ENCODE measurements at places on chromosomes 1 and 21.

- no peak for DNase-seq
Observed at GRCh38 chr1:236799001-236799400, 3.9 kb downstream of the MTR start.

- DNase-seq = no peak
Observed at GRCh38 chr1:65606426-65606825, 186.0 kb downstream of the LEPR start.

- DNase-seq = no peak
Observed at GRCh38 chr1:177211231-177211630, 40.5 kb downstream of the BRINP2 start.

GRCh38 chr21:25385911-25386474 lies 221.3 kb downstream of the MRPL39 start:
- no peak for DNase-seq

DNA sequence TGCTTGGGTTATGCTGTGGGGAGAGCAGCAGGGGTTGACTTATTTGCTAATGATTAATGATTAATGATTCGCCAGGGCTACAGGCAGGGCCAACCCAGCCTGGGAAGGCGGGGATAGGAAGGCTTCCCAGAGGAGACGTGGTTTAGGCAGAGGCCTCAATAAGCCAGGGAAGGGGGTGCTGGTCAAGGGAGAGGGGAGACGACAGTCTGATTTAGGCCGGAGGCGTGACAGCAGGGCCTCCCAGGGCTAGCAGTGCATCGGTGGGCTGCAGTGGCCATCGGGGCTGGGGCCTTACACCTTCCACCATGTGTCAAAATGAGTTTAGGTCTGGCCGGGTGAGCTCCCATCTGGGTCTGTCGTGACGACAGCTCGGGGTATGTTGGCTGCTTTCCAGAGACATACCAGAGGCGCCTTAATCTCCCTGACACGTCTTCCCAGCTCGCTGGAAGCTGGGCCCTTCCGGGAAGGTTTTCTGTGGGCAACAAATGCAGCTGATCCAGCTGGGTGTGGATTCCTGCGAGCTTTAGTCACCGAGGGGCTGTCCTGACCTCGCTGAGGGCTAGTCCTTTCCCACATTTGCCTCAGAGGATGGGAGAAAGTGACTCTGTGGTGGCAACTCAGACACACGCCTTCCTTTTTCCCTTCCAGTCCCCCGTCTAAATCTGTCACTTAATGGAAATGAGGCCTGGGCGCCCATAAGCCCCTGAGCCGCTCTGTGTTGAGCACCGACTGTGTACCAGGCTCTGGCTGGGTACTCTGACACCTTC lies 3.7 kb upstream of the SLC1A7 start:
- DNase-seq = no peak

DNA sequence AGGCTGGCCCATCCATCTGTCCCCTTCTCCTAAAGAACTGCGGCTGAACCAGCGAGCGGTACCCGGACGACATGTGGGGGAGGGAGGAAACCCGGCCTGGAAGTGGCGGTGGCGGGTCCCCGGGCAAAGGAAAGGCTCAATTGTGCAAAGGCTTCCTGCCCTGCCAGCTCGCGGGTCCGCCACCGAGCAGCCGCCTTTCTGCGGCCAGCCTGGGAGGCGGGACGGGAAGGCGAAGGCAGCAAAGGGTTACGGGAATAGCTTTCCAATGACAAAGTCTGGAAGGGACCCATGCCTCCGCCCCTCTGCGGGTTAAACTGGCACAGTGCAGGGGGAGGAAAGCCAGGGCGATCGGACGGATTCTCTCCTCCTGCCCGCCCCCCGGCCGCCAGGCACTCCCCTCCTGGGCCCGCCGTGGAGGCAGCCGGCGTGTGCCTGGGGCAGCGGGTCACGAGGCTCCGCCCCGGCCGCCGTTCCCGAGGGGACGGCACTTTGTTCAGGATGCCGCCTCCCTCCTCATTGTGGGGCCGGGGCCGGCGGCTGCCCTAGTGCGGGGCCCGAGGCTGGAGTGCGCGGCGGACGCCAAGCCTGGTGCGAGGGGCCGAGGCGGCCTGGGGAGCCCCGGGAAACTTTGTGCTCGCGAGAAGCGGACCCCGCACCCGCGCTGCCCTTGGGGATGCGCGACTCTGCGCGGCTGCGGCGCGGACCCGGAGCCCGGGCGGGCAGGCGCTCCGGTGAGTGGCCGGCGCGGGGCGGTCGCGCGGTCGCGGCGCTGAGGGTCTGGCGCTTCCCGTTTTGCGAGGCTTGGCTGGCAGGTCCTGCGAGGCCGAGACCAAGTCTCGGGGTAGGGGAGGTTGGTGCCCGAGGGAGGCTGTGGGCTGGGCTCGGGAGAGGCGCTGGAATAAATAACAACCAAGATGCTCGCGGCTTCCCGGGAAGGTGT lies at the start of gene NAV1:
Gene NAV1 (plus strand): TSS at position 516 of the 940 bp plus-strand sequence. CDS start 83,758 bp downstream, outside the sequence.
- DNase-seq = no peak

DNA sequence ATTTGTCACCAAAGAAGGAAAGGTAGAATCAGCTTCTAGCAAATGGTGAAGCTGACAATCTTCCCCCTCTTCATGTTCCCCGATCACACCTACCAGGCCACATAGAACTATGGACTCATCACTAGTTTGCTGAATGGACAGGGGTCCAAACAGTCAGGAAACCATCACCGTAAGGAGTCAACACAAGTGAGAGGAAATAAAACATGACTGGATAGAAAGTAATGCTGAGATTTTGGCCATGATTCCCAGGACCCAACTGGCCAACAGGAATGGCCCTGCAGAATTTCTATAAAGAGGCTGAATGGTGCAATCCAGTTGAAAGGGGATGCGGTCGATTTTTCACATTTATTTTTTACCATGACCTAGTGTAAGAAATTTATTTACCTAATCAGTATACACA lies 10.7 kb downstream of the DDAH1 start:
- DNase-seq = no peak

DNA sequence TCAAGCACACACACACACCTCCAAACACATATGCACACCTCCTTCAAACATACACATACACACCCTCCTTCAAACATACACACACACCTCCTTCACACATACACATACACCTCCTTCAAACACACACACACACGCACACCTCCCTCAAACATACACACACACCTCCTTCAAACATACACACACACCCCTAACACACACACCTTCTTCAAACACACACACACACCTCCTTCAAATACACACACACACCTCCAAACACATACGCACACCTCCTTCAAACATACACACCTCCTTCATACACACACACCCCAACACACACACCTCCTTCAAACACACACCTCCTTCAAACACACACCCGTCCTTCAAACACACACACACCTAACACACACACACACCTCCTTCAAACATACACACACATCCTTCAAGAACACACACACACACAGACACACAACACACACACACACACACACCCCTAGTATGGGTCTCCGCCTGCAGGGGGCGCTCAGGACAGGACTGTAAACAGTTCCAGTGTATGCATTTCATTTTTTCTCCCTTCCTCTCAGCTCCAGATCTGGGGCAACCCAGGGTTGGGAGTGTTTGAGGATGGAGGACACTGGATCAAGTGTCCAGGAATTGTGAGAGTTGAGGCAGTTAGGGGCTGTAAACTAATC lies 12.1 kb downstream of the LGR6 start:
- DNase-seq = no peak

- DNase-seq = no peak
Observed at GRCh38 chr1:159000625-159001024, 9.1 kb upstream of the IFI16 start.

Measured in stimulated activated CD4-positive, alpha-beta T cell treated with anti-CD3 and anti-CD28 coated beads, Interleukin-4, amount 100 ng/mL, for 48 hours (primary cell).